Mammary epithelial cell (primary cell): ENCODE measurements at places on chromosomes 3 and 15. TPM values are rescaled to one million over a fixed set of nuclear protein-coding genes. Genes with fewer than 3 reads are reported as not detected.

TF gene
- total RNA-seq: 0.50 TPM

PTPRG gene
- total RNA-seq: 10.5 TPM

SLC12A1 gene
- total RNA-seq: not detected

CMTM6 gene
- 174 TPM for total RNA-seq

ANKUB1 gene
- 0.17 TPM for total RNA-seq

RASGRF1 gene
- 0.71 and 0.86 TPM in 2 replicates for total RNA-seq

GUCA1C gene
- total RNA-seq: not detected in 2 replicates

RARRES1 gene
- 0.52 TPM in 1 of 2 replicates, not detected in the other for total RNA-seq

DNA sequence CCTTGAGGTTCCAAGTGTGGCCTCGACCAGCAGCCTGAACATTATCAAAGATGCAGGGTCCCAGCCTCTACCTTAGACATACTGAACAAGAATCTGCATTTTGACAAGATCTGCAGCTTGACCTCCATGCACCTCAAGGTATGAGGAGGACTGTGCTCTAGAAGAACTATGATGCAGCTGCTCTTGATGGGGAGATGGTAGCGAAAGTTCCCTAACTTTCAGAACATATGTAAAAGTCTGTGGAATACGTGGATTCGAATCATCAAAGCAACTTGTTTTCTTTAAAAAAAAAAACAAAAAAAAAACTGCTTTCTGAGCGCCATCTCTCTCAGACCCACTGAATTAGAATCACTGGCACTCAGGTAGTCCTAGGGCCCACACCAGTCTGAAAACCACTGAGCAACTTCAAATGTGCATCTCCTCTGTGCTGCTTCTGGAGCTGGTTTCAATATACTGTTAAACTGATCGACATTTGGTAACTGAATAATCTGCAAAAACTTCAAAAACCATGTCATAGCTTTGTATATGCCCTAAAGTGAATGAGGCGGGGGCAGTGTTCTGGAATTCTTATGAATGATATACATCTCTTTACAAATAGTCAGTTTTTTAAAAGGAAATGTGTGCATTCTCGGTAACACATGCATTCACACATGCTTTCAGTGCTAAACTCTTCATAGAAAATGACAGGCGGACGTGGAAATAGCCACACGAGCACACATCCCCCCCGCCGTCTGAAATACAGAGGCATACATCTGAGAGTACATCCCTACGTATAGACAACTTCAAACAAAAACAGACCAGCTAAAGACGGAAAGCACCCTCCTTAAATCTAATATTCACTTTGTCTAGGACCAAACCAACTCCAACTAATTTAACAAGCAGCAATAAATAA lies 128.8 kb downstream of the FOXP1 start:
- no peak for DNase-seq

GRCh38 chr15:25939122-25939521 lies 76.0 kb upstream of the ATP10A start:
- no peak for DNase-seq

DNA sequence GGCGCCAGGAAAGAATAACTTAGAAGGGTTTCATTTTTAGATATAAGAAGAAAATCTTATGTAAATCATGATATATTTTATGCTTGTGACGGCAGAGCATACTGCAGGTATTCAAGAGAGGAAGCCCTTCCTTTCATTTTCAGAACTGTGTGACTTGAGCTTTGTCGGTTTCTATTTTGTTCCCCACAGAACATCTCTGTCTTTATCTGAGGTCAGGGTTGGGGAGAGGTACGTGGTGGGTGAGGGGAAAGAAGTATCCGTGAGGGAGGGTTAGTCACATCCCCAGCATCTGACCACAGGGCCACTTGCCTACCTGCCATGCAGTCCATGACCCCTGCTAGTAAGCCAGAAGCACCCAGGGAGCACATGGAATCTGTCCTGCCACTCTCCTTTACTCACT lies 126.5 kb downstream of the DGKG start:
- DNase-seq: no peak

- no peak for DNase-seq
Measured at GRCh38 chr3:72655131-72655551, 193.1 kb downstream of the SHQ1 start.

DNA sequence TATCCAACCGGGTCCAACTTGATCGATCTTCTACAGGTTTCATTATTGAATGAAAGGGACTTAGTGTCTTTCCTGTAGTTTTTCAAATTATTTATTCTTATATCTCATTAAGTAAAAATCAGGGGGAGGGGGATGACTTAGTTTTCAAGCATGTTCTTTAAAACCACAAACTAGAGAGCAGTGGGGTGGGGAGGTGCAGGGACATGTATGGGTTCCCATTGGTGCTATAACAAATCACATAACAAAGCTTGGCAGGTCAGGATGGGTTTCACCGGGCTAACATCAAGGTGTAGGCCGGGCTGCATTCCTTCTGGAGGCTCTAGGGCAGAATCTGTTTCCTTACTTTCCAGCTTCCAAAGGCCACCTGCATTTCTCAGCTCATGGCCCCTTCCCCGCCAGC lies 32.7 kb downstream of the CCNL1 start:
- DNase-seq: peak; percentile 90

DNA sequence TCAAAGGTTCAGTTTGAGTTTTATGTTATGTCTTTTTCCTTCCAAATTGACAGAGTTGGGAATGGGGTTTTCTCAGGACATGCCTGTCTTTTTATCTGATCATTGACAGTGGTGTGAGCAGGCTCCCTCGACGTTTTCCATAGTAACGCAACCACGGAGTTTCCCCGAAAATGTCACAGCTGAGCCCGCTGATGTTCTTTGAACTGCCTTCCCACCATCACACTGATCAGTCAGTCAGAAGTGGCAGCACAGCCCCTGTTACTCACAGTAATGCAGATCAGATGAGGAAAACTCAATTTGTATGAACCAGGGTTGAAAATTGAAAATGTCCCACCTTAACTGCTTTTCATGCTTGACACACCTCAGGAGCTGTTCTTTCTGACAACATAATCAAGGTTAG lies 210.4 kb downstream of the NECTIN3 start:
- DNase-seq: peak; percentile 32

DNA sequence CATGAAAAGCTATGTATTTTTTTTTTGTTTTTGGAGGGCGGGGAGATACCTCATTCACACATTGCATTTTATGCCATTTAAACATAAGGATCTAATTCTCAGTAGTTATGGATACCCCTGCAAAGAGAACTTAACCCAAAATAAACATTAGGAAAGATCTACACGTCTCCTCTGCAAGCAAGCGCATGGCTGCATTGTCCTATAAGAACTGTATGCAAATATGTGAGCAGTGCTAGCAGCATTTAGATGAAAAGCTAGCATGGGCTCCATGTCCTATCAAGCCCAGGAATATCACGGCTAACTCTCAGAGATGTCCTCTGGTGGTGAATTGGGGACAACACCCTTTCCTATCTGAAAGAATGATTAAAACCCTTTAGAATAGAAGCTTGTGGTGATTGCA lies 292.8 kb downstream of the MEX3B start:
- DNase-seq: no peak

DNA sequence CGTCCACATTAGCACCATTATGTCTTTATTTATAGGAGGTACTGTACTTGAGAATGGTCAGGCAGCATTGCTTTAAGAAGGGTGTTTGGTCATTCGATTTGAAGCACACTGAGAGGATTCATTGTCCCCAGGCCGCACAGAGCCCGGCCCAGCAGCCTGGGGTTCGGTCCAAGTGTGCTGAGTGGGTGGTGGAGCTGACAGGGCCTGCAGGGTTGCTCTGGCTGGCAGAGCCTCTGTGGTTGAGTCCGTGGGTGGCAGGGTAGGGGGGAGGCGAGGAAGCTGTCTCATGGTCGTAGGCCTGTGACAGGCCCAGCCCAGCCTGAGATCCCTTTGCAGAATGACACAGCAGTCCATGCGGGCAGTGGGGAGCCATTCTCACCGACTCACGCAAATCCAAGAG lies 227.7 kb upstream of the TOPAZ1 start:
- DNase-seq: no peak

GRCh38 chr3:99521551-99521950 lies 116.8 kb upstream of the COL8A1 start:
- DNase-seq: no peak

DNA sequence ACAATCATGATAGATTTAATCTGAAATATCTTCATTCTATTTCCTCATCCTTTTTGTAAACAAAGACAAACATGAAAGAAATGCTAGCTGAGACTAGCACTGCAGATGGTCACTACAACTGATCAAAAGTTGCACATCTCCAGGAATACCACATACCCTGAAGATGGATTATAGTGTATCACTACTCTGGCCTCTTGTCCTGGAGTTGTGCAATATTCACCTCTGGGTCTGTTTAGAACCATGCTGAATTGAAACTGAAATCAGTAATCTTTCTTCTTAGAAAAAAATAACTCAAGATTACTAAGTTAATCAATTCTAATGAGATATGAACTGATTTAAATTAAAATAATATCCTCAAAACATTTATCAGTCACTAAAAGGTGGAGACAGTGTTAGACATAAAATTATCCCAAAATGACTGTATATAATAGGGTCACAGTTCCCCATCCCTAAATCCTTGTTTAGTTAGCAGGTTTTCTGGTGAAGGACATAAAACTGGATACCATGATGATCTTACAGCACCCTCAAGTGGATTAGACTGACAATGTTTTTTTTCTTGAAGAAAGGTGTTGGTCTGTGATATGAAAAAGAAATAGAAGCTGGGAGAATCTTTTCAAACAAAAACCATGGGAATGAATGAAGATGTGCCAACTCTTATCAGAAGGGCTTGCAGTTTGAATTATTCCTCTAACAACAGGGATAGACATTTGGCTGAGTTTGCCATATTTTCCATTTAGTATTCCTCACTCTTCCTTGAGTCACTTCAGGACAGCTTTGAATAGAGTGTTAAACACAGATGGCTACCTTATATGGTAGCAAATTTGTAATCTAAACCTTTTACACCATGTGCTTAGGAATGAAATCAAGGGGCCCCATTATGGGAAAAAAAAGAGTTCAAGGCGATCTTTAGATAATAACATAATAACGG lies 7.1 kb upstream of the TTC14 start:
- peak; percentile 56 for DNase-seq

DNA sequence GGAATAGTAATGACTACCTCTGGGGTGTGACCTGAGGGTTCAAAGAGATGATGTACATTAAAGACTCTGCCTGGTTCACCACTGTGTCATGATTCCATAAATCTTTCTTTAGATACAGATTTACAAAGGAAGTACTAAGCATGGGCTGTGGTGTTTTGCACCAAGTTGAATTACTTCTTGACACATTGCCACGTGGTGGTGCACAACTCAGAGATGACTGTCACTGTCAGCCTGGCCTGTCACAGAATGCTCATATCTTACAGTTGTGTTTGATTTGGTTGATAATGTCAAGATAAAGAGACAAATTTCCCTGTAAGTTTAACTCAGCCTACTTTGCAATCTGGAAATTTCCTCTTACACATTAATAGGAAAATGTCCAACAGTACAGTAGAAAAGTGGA lies 3.2 kb downstream of the CTDSPL start:
- no peak for DNase-seq

DNA sequence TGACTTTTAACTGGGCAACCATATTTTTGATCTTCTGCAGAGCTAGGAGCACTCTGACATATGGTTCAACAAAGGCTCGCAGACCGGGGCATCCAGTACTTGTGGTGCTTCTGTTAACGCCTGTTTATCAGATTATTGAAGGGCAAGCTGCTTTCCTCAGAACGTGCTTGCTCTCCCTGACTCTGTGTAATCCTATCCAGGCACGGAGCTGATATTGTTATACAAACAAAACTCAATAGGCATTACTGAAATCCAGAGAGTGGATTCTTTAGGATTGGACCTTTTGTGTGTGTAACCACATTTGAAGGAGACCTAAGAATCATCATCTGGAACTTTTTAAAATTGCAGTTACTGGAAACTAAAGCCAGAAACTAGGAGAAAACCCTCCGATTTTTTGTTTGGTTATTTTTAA lies 246.5 kb downstream of the PTPRG start:
- DNase-seq: no peak

DNA sequence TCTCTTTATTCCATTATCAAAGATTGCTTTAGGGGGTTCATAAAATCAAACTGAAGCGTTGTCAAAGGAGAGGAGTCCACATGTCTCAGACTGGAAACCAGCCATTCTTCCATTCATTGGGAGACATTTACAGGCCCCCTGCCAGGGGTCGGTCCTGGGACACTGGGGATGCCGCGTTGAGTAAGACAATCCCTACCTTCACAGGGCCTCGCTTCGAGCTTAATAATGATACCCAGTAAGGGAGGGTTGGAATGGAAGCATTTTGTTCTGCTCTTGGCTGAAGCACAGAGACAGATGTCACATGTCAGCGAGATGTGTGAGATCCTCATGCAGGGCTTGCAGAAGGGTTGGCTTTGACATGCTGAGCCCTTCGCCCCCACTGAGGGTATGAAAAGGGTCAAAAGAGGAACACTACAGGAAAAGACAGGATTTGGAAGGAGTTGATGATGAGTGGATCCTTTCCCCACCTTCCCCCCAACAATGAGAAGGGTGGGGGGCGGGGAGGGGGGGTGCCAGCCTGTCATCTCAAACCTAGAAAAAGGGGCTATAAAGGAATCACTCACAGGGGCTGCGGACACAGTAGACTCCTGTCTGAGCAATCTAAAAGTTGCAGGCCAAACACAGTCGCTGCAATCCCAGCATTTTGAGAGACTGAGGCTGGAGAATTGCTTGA lies 25.6 kb upstream of the ARL8B start:
- DNase-seq: no peak

GRCh38 chr3:792630-793029 lies 300.2 kb upstream of the CNTN6 start:
- DNase-seq: no peak

GRCh38 chr3:178513546-178514380 lies 22.5 kb upstream of the KCNMB2 start:
- DNase-seq: no peak
